NCI-H524 treated with DMSO at 0.1 percent for 48 hours (cell line): ENCODE measurements at places on chromosomes 2 and 18.

- DNase-seq = no peak
Measured at GRCh38 chr2:126655500-126656430, at the start of gene GYPC. Gene GYPC (plus strand): TSS chr2:126656158. CDS start chr2:126656264, 106 bp downstream.

- DNase-seq = no peak
Measured at GRCh38 chr2:200399636-200400035, 93.1 kb downstream of the SPATS2L start.

DNA sequence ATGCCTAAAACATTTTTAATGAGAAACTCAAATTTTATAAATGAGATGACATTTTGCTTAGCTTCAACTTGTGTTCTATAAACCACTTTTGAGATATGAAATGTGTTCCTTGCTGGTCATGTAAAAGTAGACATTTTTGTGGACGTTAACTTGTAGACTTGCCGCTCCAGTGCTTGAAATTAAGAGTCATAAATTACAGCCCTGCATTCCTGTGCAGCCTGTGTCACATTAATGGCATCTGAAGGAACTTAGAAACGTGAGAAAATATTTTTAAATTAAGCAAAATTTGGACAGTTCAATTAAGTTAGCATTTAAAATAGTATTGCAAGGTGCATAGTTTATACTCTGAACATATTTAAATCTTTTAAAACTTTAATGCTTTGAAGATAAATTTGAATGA, 98.3 kb upstream of the LDLRAD4 start:
- DNase-seq = no peak

DNA sequence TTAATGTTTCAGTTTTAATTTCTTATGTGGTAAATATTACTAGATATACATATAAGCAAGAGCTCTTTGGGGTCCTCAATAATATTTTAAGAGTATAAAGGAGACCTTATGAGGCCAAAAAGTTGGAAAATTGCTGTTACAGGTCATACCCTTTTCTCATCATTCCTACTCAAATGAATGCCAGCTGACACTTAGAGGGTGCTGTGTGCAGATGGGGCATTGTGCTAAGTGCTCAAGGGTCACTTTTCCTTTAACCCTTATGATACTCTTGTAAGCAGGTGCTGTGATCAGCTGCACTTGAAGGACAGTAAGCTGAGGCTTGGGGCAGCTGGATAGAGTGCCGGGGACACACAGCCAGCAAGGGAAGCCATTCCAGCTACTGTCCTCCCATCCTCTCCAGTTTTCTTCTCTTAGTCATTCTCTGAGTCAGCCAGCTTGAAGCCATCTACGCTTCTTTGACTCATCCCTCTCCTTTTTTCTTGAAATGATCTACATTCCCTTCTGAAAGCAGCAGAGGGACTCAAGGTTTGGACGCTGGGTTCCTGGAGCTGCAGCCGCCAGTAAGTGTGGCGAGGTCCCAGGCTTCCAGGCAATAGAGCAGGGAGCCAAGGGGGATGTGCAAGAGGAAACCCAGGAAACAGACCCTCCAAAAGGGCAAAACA, 42.0 kb upstream of the CREB1 start:
- DNase-seq = no peak

GRCh38 chr2:229921101-229921891, 513 bp downstream of the TRIP12 start:
- DNase-seq = peak; percentile 28

DNA sequence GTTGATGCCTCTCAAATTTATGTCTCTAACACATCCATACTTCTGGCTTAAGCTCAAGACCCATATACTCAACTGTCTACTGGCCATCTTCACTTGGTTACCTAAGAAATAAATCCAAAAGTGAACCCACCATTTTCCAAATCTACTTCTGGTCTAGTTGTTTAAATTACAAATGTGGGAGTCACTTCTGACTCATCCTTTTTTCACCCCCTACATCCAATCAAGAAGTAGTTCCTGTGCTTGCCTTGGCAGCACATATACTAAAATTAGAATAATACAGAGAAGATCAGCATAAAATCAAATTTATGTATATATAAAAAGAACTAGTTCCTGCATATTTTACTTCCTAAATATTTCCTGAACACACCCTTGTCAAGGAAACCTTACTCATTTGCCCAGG, 53.6 kb downstream of the STRN start:
- DNase-seq = no peak
